Suprapubic skin (tissue), 4 donors: ENCODE measurements at places on chromosomes 4 and X. TPM values are rescaled to one million over a fixed set of nuclear protein-coding genes. Genes with fewer than 3 reads are reported as not detected.

Gene TMEM255A
- 0.72 TPM for total RNA-seq

Gene ASB9
- 1.4 TPM for total RNA-seq

Gene RNF212
- 2.4 TPM for total RNA-seq

Gene RRH
- not detected for total RNA-seq

Gene SLC2A9
- total RNA-seq, result 8.6 TPM

Gene DMRTC1
- total RNA-seq, result not detected

DNA sequence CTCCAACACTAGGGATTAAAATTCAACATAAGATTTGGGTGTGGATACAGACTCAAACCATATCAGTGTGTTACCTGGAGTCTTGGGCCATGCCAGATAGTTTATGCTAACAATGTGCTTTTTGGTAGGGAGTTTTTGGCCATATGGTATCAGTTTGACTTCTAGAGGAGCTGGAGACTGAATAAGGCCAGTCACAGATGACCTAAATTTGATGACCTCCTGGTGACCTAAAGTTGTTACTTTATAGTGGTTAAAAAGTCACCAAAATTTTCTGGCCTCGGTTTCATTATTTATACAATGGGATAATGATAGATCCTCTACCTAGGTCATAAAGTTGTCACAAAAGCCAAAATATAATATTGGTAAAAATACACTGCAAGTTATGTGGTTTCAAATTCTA, 877.1 kb downstream of the RAPGEF2 start:
- no peak for DNase-seq

DNA sequence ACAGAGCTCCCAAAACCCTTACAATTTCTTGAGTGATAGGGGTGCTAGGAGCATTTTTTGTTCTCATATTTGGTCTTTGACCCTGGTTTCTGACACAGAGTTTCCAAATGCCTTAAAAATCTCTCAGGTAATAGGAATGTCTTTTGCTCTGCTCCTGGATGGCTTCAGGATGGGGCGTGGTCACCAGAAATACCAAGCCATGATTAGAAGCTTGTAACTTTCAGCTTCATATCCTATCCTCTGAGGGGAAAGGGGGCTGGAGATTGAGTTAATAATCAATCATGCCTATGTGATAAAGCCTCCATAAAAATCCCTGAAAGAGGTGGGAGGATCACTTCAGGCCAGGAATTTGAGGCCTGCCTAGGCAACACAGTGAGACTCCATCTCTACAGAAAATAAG, 34.6 kb upstream of the IL9R start:
- DNase-seq, result no peak

DNA sequence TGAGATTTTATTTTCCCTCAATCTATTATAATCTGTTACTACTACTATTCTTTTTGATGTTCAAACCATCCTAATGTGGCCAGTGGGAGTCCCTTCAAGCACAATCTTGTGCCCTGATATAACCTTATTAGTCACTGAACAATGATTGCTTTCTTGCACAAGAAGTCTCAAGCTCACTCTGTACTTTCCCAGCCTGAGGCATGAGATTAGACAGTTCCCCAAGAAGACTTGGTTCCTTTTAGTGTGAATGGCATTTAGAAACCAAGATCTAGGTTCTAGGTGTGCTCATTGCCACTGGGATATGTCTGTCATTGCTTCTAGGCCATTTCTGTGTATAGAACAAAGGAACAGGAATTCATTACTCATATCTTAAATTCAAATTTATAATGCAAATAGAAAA, 28.0 kb upstream of the RBM41 start:
- DNase-seq, result no peak

DNA sequence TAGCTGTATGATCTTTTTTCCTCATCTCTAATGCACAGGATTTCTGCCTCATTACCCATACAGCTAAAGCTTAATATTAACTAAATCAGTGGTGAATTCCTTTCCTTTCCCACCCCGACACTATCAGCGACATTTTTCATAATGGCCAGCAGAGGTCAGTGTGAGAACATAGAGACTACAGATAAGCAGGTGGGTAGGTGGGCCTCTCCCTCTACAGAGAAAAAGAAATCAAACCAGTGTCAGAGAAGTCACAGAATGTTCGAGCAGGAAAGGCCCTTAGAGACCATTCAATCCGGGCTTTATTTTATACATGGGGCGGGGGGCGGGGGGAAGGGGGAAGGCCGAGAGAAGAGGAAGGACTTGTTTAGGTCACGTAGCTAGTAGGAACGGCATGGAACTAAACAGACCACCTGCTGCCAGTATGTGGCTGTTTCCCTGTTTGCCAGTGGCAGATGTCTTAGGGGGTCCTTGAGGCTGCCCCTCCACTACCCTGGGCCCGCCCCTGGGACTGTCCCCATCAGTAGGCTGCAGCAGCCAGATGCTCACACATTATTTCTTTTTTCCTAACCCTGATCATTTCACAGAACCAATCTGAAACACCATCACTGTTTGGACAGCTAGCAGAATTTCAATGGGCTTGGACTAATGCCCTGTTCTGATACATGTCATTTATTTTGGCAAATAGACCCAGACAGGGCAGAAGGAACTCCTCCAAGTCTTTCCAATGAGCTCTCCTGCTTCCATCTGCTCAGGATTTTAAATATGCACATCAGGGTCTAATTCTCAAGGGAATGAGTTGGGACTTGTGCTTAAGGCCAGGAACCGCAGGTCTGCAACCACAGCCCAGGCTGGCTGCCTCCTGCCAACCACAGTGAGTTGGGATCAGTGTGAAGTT, 133.4 kb downstream of the ATG4A start:
- no peak for DNase-seq

GRCh38 chr4:127781300-127782024, 660 bp upstream of the HSPA4L start:
- DNase-seq, result peak; percentile 59

DNA sequence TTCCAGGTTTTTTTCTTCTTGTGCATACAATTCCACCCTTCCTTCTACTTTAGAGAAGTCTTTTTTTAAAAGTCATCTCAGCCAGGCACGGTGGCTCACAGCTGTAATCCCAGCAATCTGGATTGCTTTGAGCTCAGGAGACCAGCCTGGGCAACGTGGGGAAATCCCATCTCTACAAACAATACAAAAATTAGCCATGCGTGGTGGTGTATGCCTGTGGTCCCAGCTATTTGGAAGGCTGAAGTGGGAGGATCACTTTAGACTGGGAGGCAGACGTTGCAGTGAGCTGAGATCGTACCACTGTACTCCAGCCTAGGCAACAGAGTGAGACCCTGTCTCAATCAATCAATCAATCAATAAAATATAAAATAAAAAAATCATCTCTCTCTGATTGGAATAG, 14.8 kb downstream of the ELOVL6 start:
- no peak for DNase-seq

GRCh38 chr4:110613745-110614144, 9.1 kb downstream of the PITX2 start:
- no peak for DNase-seq

DNA sequence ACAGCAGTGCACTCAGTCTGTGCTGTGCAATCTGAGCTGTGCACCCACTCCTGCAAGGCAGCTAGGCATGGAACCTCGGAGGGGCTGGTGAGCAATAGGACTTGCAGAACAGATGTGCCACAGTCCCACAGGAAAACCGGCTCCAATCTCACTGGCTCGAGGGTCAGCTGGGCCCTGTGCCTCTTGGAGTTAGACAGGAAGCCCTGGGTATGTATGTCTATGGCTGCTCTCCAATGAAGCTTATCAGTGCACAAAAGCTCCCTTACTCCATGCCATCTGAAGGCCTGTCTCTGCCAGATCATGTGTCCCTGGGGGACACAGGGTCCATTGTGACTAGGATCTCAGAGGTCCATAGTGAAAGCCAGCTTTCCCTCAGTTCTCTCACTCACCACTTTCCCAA, 335.8 kb downstream of the SH3BGRL start:
- DNase-seq, result no peak

DNA sequence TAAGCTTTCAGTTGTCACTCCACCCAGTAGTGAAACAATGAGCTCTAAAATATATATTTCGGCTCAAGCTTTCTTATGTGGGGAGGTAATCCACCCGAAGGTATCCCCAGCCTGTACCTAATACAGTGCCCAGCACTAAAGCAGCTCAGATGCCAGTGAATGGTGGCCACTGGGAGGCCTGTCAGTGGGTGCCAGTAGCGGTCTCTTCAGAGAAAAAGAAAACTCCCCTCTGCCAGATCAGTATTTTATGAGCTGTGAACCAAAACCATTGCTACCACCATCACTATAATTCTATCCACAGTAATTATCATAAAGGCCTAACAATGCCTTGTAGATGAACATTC, 835 bp upstream of the NFKB1 start:
- DNase-seq, result no peak
